ENCODE measurements at places on chromosomes 5 and 9. TPM values are rescaled to one million over a fixed set of nuclear protein-coding genes. Genes with fewer than 3 reads are reported as not detected.

DNA sequence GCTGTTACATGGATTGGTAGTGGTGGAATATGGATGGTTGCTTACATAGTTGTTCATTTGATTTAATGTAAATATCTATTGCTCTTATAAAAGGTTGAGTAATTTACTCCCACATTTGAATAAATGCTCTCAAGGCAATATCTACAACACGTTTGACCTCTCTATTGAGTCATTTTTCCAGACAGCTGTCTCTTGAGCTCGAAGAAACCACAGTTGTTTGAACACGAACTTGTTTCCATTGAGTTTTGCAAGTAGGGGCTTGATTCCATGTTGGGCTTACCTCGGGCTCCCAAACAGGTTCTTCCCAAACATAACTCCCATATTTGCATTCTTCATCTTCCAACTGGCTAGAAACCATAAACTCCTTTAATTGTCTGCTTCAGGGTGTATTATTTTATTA is 115.0 kb upstream of the HMHB1 start:
- no peak for DNase-seq

IL13 gene
- 0.18 TPM for polyA plus RNA-seq

DNA sequence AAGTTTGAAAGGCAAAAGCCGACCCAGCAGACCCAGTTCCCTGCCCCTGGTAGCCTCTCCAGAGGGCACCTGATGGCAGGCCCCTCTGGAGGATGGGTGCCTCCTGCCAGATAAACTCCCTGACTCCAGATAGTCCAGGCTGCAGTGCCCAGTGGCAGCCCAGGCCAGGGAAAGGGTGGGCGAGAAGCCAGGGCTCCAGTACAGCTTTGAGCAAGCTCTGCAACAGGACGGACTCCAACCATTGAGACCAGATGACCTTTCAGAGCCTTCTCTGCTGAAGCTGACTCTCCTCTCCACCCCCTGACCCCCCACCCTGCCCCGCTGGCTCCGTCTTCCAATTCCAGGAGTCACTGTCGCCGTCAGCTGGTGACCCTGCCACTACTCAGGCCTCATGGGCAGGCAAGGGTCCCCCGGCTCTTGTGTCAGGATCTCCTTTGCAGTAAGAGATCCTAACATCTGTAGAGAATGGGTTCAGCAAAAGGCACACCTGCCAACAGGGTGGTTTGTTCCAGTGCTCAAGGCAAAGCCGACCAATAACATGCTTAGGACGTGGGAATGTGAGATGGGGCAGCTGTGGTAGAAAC is 15.5 kb upstream of the FCN1 start:
- no peak for DNase-seq

GRCh38 chr5:165560648-165561047 is 2055.2 kb downstream of the MAT2B start:
- no peak for DNase-seq

DNA sequence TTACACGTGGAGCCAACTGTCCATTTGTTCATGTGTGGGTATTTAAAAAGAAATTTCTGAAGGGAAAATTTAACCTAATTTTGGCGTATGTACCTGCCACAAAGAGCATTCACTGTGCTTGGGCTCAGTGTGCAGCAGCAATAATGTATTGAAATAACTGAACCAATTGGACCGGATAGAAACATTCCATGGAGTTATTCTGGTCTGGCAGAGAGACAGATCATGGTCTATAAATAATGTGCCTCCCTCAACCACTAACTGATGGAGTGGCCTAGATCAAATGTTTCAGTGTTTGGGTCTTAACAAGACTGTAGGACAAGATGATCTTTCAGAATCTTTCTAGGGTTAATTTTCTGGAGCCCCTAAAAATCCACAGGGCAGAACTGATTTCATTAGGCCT is 469.7 kb downstream of the PRELID2 start:
- no peak for DNase-seq

QRFP gene
- 0.26 TPM for polyA plus RNA-seq

FBXO4 gene
- 15.0 TPM for polyA plus RNA-seq

DNA sequence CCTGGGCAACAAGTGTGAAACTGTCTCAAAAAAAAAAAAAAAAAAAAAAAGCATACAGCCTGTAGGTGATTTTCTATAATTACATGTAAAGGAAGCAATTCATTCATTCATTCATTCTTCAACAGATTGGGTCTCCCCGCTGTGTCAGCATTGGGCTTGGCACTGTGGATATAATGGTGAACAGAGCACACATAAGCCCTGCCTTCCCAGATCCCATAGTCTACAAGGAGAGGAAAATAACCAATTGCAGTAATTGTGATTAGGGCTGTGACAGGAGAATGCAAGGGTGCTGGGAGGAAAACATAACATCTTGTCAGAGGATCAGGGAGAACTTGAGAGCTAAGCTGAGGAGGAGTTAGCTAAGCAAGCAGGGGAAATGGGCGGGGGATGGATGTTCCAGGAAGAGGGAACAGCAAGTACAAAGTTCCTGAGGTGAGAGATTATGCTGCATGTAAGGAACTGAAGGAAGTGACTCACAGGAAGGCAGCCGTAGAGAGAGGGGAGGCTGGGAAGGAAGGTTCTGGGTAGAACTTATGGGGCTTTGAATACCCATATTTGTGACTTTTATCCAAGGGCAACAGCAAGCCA is 24.0 kb upstream of the KLF9 start:
- DNase-seq, result no peak

TRPM3 gene
- 0.21 TPM for polyA plus RNA-seq

DNA sequence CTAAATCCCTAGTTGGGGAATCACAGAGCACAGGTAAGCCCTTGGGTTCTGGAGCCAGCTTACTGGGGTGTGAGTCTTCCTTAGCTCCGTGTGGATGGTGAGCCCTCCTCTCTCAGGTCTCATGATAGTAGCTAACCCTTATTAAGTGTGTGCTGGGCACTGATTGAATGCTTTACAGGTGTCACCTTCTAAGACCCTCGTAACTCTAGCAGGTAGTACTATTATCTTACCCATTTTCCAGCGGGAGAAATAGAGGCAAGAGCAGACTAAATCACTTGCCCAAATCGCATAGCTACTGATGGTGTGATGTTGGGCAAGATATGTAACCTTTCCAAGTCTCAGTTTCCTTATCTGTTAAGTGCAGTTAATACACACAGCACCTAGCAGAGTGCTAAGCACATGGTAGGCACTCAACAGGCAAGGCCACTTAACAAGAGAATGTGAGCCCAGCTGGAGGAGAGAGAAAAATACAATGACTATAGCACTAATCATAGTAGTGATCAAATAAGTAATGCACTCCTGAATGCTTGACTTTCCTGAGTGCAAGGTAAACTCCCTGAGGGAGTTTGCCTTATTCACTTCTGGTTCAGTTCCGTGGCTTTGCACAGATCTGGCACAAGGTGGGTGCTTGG is at the start of gene DCANP1:
DCANP1 (minus strand) TSS at position 51 of the 632 bp plus-strand sequence. CDS start 240 bp downstream, outside the sequence.
- no peak for DNase-seq

LCN12 gene
- polyA plus RNA-seq, result 1.4 TPM

GRCh38 chr9:69585571-69585970 is 86.6 kb downstream of the APBA1 start:
- no peak for DNase-seq

DNA sequence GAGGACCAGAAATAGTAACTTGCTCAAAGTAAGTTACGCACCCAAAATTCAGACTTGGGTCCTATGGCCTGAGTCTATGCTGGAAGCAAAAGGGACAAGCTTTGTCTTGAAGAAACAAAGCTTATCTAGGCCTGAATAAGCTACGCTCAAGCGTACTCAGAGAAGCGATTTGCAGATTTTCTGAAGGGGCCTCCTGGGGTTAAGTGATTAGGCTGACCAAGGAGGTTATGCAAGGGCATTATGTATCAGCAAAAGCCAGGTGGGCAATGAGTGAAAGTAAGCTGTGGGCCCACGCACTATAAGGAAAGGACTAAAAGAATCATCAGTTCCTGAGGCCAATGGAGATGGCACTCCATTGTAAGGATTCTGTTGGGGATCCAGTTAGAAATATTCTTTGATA is 122.1 kb downstream of the SNX18 start:
- no peak for DNase-seq

DNA sequence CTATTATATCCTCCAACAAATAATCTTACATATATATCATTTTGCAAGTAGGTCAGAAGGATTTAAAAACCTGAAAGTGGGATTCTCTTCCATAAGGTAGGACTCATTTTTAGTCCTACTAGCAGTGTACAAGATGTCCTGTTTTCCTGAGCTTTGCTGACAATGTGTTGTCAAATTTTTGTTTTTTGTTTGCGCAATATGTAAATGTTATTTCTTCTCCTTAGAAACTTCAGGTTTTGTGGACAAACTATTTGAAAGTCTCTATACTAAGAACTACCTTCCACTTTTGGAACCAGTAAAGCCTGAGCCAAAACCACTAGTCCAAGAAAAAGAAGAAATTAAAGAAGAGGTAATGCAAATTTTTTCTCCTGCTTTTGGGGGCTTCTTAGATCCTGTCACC is 19.8 kb downstream of the RBM27 start:
- DNase-seq, result no peak
